ENCODE measurements at places on chromosomes 5 and 9. TPM values are rescaled to one million over a fixed set of nuclear protein-coding genes. Genes with fewer than 3 reads are reported as not detected.

The BSPRY gene
- 10.5 TPM for polyA plus RNA-seq

The PLPPR1 gene
- polyA plus RNA-seq, result 18.3 TPM

The LURAP1L gene
- polyA plus RNA-seq, result 19.4 TPM

The INSL6 gene
- 0.38 TPM for polyA plus RNA-seq

The SPINK7 gene
- polyA plus RNA-seq, result 0.13 TPM

The ERAP2 gene
- polyA plus RNA-seq, result 17.7 TPM

The LHFPL2 gene
- 44.7 TPM for polyA plus RNA-seq

The CFAP157 gene
- 6.5 TPM for polyA plus RNA-seq

The WDR38 gene
- 0.59 TPM for polyA plus RNA-seq

The ABL1 gene
- polyA plus RNA-seq, result 82.2 TPM

The ADAMTS12 gene
- polyA plus RNA-seq, result 13.5 TPM

The NCS1 gene
- polyA plus RNA-seq, result 27.7 TPM

The PCDHGA6 gene
- 6.4 TPM for polyA plus RNA-seq

The FOXI1 gene
- 8.2 TPM for polyA plus RNA-seq

The FOXD4 gene
- 0.42 TPM for polyA plus RNA-seq
